ENCODE measurements at places on chromosomes 12 and 14.
A peak's percentile ranks its signal among the peaks of the same experiment; 100 is the strongest.

- no peak for DNase-seq
Observed at GRCh38 chr14:52106840-52107239, 38.0 kb upstream of the NID2 start.

- no peak for DNase-seq
Observed at GRCh38 chr12:52519826-52520662, at the start of gene KRT5. KRT5 (minus strand) TSS chr12:52520394; CDS start chr12:52520296, 98 bp downstream.

- peak; percentile 63 for DNase-seq
Observed at GRCh38 chr12:70576341-70577282, 60.6 kb downstream of the PTPRB start.

GRCh38 chr14:83611906-83612390, 1918.0 kb upstream of the FLRT2 start:
- no peak for DNase-seq

- DNase-seq, result no peak
Observed at GRCh38 chr12:104468371-104468770, 11.6 kb downstream of the CHST11 start.

DNA sequence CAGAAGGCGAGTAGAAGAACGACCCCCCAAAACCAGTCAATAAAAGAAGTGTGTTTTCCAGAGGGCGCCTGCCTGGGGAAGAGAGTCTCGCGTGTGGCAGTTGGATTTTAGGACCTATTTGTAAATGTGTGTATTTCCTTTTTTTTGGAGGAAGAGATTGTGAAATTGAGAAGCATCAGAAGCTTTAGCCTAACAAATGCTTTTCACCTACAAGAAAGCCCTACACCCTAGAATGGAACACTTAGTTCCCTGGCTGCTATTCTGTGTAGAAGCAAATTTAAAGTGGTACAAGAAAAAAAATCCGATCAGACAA, 1.3 kb downstream of the RCOR1 start:
- DNase-seq, result no peak

GRCh38 chr12:34126239-34126641, 103.9 kb downstream of the ALG10 start:
- DNase-seq, result no peak

DNA sequence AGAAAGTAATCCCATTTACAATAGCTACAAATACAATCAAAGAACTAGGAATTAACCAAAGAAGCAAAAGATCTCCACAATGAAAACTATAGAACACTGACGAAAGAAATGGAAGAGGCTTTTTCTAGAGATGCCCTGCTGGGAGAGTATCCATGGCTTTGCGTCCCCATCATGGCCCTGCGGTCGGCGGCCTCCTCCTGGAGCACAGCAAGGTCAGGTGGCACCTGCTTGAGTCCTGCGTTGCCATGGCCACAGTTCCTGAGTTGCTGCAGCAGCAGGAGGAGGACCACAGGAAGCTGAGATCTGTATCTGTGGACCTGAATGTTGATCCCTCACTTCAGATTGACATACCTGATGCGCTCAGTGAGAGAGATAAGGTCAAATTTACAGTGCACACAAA, 143.5 kb downstream of the SLC5A8 start:
- no peak for DNase-seq

DNA sequence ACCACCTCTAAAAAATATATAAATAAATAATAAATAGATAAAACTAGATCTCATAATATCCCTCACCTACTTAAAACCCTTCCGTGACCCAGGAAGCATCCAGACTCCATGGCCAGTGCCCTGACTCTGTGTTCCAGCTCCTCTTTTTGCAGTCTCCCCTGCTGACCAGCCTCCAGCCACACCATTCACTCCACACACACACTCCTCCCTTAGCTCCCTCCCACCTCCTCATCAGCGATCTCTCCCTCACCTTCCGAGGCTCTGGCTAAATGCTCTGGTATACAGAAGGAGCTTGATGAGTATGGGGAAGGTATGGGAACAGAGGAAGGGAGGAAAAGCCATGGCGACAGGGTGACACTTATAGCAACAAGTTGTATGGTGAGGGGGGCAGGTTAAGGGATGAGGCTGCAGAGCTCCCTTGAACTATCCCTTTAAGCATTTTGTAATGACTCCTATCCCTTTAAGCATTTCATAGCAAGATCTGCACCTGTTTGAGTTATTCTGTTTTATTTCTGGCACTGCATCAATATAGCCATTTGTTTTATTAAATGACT, 26.1 kb upstream of the EIF4B start:
- DNase-seq, result no peak

- DNase-seq, result no peak
Observed at GRCh38 chr14:89797148-89797547, 157.4 kb downstream of the EFCAB11 start.

DNA sequence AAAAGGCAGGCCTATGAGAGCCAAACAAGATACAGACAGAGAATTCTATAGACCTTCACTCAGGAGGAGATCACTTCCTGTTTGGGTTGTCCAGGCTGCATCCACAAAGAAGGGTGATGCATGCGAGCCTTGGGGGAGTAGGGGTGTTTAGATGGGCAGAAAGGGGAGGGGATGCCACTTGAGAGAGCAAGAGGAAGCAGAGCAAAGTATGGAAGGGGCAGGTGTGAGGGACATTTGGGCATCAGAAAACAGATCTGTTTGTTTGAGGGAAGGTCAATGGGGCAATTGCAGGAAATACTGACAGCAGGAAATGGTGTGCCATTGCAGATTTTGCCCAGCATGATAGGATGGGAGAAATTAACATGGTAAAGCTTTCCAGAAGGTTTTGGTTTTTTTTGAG, 146.4 kb upstream of the FOXN3 start:
- DNase-seq, result no peak
